ENCODE measurements at places on chromosomes 11 and 22.
A peak's percentile ranks its signal among the peaks of the same experiment; 100 is the strongest.

GRCh38 chr11:33635161-33635560, 65.5 kb downstream of the C11orf91 start:
- DNase-seq, result no peak

GRCh38 chr22:50046481-50047245, 11.4 kb downstream of the TTLL8 start:
- DNase-seq, result no peak

- DNase-seq, result no peak
Observed at GRCh38 chr22:40638261-40638660, 1.7 kb upstream of the MRTFA start.

DNA sequence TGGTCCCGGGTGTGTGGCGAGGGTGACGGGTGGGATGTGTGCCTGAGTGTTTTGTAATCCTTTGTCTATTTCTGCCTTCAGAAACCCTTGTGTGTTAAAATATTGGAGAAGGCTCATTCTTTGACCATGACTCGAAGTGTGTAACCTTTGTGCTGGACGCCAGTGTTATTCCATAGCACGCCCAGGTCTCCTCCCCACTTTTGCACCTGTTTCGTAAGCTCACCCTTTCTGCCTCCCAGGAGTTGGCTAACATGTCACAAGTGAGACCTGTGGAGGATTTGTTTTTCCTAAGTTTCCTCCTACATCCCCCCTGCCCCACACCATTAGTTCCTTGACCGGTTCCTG, 382 bp downstream of the C11orf54 start:
- DNase-seq, result peak; percentile 6

GRCh38 chr22:48742556-48743343, 1084.9 kb downstream of the BRD1 start:
- DNase-seq, result no peak

DNA sequence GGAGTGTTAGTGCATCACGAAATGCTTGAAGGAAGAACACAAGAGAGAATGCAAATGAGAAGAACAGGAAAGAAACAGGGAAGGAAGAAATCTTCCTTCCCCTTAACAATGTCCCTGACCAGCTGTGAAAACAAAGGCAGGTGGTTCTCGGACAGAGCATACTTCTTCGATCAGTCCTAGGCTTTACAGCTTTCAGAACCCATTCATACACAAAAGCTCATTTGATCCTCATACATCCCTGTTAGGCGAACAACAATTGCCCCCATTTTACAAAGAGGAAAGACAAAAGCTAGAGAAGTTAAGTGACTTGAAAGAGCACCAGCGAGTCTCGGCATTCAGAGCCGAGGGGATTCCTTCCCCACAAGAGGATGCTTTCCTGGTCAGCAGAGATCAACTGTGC, 57.2 kb upstream of the LRRC55 start:
- no peak for DNase-seq

- no peak for DNase-seq
Observed at GRCh38 chr11:59857439-59858434, 8.6 kb downstream of the TCN1 start.

GRCh38 chr11:88360141-88360540, 22.6 kb upstream of the CTSC start:
- DNase-seq, result no peak

DNA sequence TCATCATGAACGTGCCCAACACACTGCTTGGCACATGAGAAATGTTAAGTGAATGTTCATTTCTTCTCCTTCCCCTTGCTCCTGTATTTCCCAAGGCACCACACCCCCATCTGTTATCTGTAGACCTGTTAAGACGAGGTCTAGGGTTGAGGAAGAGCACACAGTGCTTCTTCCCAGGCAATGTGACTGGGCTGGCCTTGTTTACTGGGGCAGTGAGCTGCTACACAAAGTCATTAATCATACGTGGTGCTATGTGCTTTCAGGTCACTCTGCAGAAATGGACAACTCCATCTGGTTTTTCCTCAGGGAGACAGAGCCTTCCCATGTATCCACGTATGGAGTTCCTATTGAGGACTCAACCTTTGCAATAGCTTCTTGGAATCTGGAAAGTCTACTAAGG, 118.7 kb downstream of the KCNC1 start:
- DNase-seq, result no peak

DNA sequence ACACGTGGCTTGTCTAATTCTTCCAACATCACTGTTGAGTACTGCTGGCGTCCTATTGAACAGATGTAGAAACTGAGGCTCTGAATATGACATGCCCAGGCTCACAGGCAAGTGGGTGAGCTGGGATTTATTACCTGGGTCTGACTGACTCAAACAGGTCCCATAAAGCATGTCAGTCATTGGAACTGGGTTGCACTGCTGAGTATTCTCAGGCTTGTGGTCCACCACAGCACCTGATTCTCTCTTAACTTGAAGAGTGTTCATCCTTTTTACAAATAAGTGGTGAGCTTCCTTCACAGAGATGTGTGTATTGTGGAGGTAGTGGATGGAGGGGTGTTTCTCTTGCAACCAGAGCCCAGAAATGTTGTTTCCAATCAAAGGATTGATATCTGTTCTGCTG, 44.5 kb downstream of the SC5D start:
- no peak for DNase-seq

GRCh38 chr11:60221692-60222091, 21.2 kb downstream of the MS4A4E start:
- DNase-seq, result no peak

DNA sequence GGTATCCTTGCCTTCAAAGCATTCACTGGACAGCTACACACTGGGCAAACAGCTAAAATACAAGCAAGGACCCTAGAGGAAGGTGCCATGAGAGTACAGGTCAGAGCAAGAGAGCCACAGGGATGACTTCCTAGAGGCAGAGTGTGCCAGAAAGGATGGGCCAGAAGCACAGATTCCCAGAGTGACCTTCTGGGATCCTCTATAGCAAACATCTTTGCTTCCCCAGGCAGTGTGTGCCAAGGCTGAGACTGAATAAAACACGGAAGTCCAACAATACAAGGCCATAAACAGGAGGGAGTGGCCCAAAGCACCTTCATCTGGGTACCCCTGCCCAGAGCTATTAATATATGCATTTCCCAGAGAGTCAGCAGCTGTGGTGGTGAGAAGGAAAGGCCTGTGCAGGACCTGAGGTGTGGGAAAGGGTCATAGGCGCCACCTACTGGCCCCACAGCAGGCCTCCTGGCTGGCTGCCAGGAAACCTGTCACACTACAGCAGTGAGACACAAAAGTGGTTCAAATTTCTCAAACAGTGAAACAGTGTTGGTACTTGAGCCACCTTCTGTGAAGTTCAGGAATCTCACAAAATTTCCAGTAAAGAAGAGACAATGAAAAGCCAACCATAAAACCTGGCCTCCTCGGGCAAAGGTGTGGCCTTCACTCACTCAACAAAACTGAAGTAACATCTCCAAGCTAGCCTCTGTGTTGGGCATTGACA, 20.3 kb downstream of the CLPB start:
- peak; percentile 83 for DNase-seq

- DNase-seq, result peak; percentile 91
Observed at GRCh38 chr11:61967116-61967923, at the start of gene FTH1. Gene FTH1, minus strand, starts transcription at chr11:61967634. Its CDS starts 209 bp downstream, at chr11:61967425.

GRCh38 chr11:32960553-32961164, 55.0 kb upstream of the DEPDC7 start:
- DNase-seq, result peak; percentile 19

DNA sequence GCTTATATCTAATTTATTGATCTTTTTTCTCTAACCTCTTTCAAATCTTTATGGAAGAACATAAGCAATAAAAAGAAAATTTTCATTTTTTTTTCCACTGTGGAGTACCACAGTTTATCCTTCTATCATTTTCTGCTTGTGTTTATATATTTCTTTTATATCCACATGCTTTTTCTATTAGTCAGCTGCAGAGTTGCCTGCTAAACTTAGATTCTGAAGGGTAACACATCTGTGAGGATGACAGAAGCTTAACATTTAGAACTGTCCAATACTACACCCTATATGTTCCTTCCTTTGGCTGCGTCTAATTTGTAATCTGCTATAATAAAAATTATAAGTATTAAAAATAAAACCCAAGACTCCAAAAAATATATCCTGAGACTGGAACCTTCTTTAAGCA, 20.8 kb downstream of the CCDC90B start:
- DNase-seq, result no peak

Measured in COR-L47 (cell line).